ENCODE measurements at places on chromosomes 5 and 9. TPM values are rescaled to one million over a fixed set of nuclear protein-coding genes. Genes with fewer than 3 reads are reported as not detected.

PIP5K1B gene
- 0.36 TPM for total RNA-seq

IFNA21 gene
- not detected for total RNA-seq

TERT gene
- 0.36 TPM for total RNA-seq

IL7R gene
- 738 TPM for total RNA-seq

TRPM3 gene
- total RNA-seq: not detected

HTR1A gene
- total RNA-seq: not detected

EFNA5 gene
- total RNA-seq: not detected

ADAMTS6 gene
- total RNA-seq: 3.7 TPM

DOCK2 gene
- total RNA-seq: 275 TPM

GABRA6 gene
- total RNA-seq: not detected

GABRP gene
- not detected for total RNA-seq

GCNT4 gene
- total RNA-seq: 5.3 TPM

QRFP gene
- total RNA-seq: not detected

ADAMTS13 gene
- 3.5 TPM for total RNA-seq

LVRN gene
- total RNA-seq: not detected

AJM1 gene
- total RNA-seq: 6.7 TPM

ANKRD31 gene
- total RNA-seq: 0.58 TPM

PCDHB11 gene
- not detected for total RNA-seq

S1PR3 gene
- not detected for total RNA-seq

UBAC1 gene
- 30.5 TPM for total RNA-seq

TMEFF1 gene
- total RNA-seq: 0.20 TPM

MYMK gene
- not detected for total RNA-seq

MEGF10 gene
- total RNA-seq: not detected

IL5 gene
- total RNA-seq: not detected

IRX2 gene
- total RNA-seq: not detected

OR2Y1 gene
- total RNA-seq: not detected

BTNL8 gene
- not detected for total RNA-seq

OR1N1 gene
- not detected for total RNA-seq

GCNT1 gene
- total RNA-seq: 10.9 TPM

XPA gene
- 15.4 TPM for total RNA-seq

TNFSF8 gene
- 56.4 TPM for total RNA-seq

PKD2L2 gene
- not detected for total RNA-seq

SAXO1 gene
- total RNA-seq: 0.43 TPM

C7 gene
- not detected for total RNA-seq

TMOD1 gene
- 0.79 TPM for total RNA-seq

TTC23L gene
- total RNA-seq: not detected

MZB1 gene
- total RNA-seq: 22.6 TPM

HCN1 gene
- not detected for total RNA-seq

KCNN2 gene
- not detected for total RNA-seq

TMEM141 gene
- 43.6 TPM for total RNA-seq

SLC36A3 gene
- not detected for total RNA-seq

DNAI1 gene
- total RNA-seq: not detected

TAF11L14 gene
- not detected for total RNA-seq
